ENCODE measurements at places on chromosomes 5 and 9.

DNA sequence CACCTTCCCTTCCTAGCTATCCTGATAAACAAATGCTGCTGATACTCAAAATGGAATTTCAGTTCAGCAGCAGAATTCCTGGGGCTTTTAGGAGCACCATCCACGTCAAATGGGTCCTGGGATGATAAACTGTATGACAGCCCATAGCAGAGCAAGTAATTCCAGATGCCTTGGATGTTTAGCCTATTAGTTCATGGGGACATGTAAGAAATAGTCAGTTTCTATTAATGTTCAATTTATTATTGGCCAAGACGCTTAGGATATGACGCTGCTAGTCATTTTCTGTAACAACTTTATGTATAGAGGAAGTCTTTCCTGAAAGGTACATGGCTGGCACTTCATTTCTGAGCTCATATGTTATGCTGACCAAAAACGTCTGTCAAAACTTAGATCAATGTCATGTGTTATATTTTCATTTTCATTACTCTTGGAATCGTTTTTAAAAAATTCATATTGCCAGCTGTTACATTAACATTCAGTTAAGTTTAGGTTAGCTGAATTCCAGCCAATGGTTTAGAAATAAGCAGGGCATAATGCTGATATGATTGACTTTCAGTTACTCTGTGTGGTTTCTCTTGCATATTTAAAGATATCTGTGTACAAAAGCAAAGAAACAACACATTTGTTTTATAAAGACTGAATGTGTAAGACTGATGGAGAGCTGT, 243.8 kb downstream of the CSNK1G3 start:
- no peak for DNase-seq

- no peak for DNase-seq
Observed at GRCh38 chr5:76790632-76791290, 28.1 kb upstream of the F2RL1 start.

- DNase-seq = no peak
Observed at GRCh38 chr5:3995954-3996619, 400.5 kb downstream of the IRX1 start.

DNA sequence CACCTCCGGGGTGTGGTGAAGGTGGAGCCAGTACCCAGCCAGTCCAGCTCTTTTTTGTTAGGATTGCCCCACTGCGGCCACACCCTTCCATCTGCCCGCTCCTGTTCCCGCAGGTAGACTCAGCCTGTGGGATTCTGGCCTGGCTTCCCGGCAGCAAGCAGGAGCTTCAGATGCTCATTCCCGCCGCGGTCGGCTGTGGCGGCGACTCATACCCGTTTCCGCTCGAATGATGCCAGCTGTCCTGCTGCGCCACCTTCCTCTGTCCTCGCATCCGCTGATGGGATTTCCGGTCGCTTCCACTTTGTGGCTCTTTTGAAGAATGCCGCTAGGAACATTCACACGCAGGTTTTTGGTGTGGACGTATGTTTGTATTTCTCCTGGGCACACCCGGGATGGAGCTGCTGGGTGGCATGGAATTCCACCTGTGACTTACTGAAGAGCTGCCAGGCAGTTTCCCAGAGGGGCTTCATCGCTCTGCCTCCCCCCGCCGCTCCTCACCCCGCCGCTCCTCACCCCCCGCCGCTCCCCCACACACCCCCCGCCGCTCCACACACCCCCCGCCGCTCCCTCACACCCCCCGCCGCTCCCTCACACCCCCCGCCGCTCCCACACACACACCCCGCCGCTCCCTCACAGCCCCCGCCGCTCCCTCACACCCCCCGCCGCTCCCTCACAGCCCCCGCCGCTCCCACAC, 60.3 kb downstream of the TENT4A start:
- DNase-seq = no peak

- no peak for DNase-seq
Observed at GRCh38 chr5:125306741-125307140, 560.3 kb upstream of the ZNF608 start.

- DNase-seq = no peak
Observed at GRCh38 chr5:133928587-133929393, 39.6 kb downstream of the C5orf15 start.

- no peak for DNase-seq
Observed at GRCh38 chr5:71591100-71591499, 4.0 kb downstream of the MCCC2 start.

- no peak for DNase-seq
Observed at GRCh38 chr5:61471352-61471751, 139.3 kb downstream of the ZSWIM6 start.

DNA sequence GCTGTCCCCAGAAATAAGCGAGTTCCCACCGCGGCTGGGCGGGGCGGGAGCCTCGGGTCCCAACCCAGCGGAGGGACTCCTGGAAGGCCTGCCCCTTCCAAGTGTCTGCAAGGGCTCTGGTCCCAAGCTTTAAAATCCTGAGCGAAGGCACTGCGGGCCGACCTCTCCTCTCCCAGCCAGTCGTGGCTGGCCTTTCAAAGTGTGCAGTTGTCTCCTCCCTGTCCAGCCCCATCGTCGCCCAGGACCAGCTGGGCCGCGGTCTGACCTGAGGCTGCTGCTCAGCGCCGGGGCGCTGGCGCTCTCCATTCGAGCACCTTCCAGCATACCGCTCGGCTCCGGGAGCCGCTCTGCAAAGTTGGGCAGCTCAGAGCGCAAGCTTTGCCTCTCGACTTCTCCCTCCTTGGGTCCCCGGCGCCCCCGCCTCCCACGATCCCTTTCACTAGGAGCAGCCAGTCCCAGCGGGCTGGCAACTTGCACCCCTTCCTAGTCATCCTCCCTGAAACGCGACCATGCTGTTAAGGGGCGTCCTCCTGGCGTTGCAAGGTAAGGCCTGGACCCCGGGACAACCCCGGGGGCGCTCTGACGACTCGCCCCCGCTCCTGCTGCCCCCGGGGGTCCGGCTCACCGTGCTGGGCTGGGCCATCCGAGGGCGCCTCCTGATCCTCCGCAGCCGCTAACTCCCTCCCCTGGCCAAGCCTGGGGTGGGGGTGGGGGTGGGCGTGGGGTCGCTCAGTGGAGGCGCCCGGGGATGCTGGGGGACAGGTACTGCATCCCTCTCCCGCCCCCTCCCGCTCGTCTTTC, at the start of gene MAMDC2:
Gene MAMDC2 (plus strand): TSS at position 160 of the 801 bp plus-strand sequence. CDS start 350 bp downstream, at position 510.
- DNase-seq = no peak

GRCh38 chr5:15682566-15682965, 182.6 kb downstream of the FBXL7 start:
- no peak for DNase-seq

DNA sequence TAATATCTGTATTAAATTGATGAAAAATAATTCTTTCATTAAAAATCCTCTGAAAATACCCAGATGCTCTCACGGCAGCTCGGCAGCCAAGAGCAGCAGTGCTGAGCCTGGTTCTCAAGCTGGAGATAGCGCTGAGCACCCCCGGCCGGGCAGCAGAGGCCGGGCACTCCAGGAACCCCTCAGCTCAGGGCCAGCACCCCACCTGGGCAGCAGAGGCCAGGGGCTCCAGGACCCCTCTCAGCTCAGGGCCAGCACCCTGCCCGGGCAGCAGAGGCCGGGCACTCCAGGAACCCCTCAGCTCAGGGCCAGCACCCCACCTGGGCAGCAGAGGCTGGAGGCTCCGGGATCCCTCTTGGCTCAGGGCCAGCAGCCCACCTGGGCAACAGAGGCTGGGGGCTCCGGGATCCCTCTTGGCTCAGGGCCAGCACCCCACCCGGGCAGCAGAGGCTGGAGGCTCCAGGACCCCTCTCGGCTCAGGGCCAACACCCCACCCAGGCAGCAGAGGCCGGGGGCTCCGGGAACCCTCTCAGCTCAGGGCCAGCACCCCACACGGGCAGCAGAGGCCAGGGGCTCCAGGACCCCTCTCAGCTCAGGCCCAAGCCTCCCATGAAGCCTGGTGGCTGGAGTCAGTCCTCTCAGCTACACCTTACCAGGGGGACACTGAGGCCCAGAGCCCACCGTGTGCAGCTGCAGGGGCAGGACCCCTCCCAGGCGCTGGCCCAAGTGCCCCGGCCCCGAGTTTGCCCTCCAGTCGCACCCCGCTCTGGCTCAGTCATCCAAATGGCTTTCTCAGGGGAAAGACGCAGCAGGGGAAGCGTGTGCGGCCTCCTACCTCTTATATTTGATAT, 21.7 kb downstream of the CLPTM1L start:
- DNase-seq = no peak

GRCh38 chr5:119368238-119368630, 12.4 kb downstream of the TNFAIP8 start:
- peak; percentile 36 for DNase-seq

DNA sequence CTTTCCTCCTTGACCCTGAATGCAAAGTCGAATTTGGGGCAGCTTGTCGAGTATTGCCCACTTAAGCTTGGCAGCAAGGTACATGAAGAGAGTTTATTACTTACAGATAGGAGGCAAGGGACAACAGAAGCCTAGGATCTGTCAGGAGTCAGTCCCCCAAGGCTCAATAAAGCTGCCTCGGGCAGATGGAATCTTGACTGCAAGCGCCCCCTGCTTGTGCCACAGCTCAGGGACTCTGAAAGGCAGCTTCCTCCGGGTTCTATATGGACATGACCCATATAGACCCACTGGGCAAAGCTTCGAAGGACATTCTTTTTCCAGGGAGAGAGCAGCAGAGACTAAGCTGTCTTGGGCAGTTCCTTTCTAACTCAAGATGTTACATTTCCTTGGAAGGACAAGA, 971.5 kb downstream of the EFNA5 start:
- no peak for DNase-seq

GRCh38 chr5:154367101-154367500, 78.7 kb upstream of the SAP30L start:
- no peak for DNase-seq

- DNase-seq = no peak
Observed at GRCh38 chr9:88536023-88536324, 996 bp downstream of the NXNL2 start.

DNA sequence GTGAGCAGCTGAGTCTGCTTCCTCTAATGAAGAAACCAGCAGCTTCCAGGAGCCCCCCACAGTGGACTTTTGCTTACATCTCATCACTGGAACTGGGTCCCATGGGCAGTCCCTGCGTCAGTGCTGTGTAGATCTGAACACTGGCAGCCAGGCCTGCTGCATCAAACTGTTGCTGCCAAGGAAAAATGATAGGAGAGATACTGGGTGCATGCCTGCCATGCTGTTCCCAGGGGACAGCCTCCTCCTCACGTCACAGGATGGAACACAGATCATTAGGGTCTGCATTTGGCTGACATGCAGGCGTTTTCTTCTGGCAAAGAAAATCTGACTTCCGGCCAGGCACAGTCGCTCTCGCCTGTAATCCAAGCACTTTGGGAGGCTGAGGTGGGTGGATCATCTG, 67.9 kb downstream of the OLFM1 start:
- no peak for DNase-seq

DNA sequence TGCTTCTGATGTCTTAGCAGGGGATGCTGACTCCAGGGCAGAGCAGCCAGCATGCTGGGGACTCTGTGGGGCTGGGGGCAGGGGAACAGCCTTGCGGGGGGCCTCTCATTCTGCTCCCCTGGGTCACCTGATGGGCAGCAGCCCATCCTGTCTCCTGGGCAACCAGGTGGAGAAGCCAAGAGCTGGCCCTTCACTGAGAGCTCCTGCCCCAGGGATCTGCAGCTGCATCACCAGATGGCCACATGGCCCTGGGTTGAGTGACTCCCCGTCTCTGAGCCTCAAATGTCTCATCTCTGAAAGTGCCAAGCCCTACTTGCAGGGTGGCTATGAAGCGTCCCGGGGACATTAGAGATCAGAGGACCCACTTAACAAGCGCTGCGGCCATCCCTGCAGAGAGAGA, 49.1 kb downstream of the LRSAM1 start:
- no peak for DNase-seq

- DNase-seq = no peak
Observed at GRCh38 chr5:93623153-93623552, 40.1 kb downstream of the NR2F1 start.

- no peak for DNase-seq
Observed at GRCh38 chr5:20248118-20248517, 260.1 kb upstream of the CDH18 start.

- no peak for DNase-seq
Observed at GRCh38 chr5:56861893-56862485, 46.6 kb downstream of the MAP3K1 start.

DNA sequence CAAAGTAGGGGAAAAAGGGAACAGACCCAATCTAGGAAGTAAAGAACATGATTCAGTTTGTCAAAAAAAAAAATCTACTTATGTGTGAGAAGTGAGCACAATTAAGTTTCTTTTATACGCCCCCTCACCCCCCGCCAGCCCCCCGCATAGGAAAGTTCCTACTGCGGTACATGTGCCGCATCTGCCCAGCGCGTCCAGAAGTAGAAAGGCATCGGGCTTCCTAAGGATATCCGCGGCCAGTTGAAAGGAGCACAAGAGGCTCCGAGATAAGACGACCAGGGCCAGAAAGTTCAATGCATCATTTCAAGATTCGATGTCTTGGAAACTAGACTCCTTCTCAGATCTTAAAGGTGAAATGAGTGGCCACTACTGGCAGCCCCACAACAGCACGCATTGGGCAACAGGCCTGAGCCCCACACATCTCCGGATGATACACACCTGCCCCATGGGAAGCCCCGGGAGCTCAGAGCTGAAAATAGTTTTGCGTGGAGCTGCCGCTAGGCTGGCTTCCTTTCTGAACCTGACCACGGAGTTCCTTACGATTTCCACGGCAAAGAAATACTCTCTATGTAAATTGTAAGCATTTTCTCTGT, 203.9 kb downstream of the RAB3C start:
- no peak for DNase-seq

DNA sequence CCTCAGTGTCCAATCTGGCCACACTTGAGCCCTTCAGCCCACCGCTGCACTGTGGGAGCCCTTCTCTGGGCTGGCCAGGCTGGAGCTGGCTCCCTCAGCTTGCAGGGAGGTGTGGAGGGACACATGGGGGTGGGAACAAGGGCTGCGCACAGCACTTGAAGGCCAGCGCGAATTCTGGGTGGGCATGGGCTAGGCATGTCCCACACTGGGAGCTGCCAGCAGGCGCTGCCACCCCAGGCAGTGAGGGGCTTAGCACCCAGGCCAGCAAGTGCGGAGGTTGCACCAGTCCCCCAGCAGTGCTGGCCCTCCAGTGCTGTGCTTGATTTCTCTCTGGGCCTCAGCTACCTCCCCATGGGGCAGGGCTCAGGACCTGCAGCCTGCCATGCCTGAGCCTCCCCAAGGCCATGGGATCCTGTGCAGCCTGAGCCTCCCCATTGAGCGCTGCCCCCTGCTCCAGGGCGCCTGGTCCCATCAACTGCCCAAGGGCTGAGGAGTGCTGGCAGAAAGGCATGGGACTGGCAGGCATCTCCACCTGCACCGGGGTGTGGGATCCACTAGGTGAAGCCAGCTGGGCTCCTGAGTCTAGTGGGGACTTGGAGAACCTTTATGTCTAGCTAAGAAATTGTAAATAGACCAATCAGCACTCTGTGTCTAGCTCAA, 148.2 kb downstream of the EMB start:
- no peak for DNase-seq

GRCh38 chr9:136720898-136721338, 8.5 kb downstream of the DIPK1B start:
- no peak for DNase-seq

Data from T-helper 1 cell (primary cell).